ENCODE measurements at places on chromosomes 1 and 21.
A peak's percentile ranks its signal among the peaks of the same experiment; 100 is the strongest.

DNA sequence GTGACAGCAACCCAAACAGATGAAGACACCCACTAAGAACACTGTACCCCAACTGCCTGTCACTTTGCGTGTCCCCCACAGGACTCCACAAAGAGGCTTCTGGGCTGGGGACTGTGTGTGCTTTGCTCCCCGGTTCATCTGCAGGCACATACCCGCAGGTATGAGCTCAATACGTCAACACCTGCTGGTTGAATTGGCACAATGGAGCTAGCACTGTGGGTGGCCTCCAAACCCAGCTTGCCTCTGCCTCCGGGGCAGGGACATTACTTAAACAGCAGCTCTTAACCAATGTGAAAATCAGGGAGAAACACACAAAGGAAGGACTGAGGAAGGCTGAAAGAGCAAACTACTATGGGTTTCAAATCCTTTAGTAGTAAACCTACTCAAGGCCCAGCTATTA lies 140.2 kb upstream of the TIAM1 start:
- DNase-seq: no peak

- DNase-seq: no peak
Measured at GRCh38 chr1:55735106-55735505, 519.9 kb upstream of the USP24 start.

GRCh38 chr1:975896-976683 lies 5.8 kb downstream of the PERM1 start:
- peak; percentile 44 for DNase-seq

DNA sequence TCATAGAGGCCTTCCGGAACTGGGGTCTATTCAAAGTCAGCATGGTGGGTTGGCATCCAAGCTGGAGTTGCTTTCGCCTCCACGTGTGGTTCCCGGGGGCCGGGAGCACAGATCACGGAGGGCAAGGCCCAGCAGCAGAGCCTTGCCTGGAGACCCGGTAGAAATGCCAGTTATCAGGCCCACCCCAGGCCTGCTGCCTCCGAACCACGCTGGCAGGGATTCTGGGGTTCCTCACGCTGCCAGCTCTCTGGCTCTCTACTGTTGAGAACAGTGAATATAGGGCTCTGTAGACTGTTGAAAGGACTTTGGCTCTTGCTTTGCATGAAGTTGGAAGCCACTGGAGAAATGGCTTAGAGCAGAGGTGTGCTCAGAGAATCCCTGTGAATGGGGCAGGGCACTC lies 127.5 kb downstream of the RIPK4 start:
- DNase-seq: no peak

- no peak for DNase-seq
Measured at GRCh38 chr1:58459911-58460310, 86.6 kb downstream of the OMA1 start.

DNA sequence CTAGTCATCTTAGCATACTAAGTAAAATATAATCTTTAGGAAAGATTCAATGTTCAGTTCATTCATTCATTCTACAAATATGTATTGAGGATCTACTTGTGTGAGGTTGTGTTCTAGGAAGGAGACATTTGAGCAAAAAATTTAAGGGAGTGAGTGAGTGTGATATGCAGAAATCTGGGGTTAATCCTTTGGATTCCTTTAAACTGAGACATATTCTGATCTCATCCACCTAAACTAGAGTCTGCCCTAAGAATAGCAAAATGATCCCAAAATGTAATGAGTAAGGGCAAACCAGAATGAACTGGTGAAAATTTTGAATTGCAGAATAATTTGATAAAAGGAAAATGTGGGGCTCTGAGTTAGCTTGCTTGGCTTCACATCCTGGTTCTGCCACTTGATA lies 8.6 kb downstream of the UBE2U start:
- no peak for DNase-seq

DNA sequence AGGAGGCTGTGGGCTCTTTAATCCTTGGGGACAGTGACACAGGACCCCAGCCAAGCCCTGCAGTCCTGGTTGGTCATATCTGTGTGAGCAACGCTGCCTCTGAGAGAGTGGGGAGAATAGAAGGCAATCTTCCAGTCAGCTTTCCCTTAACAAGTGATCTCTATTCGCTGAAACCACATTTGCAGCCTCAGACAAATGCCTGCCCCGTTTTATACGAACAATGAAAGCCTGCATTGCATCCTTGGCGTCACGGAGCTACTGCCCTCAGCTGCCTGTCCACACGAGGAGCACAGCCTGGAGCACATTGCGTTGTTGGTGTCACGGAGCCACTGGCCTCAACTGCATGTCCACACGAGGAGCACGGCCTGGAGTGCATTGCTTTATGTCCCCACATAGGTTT lies 150.2 kb upstream of the ARHGEF16 start:
- no peak for DNase-seq

DNA sequence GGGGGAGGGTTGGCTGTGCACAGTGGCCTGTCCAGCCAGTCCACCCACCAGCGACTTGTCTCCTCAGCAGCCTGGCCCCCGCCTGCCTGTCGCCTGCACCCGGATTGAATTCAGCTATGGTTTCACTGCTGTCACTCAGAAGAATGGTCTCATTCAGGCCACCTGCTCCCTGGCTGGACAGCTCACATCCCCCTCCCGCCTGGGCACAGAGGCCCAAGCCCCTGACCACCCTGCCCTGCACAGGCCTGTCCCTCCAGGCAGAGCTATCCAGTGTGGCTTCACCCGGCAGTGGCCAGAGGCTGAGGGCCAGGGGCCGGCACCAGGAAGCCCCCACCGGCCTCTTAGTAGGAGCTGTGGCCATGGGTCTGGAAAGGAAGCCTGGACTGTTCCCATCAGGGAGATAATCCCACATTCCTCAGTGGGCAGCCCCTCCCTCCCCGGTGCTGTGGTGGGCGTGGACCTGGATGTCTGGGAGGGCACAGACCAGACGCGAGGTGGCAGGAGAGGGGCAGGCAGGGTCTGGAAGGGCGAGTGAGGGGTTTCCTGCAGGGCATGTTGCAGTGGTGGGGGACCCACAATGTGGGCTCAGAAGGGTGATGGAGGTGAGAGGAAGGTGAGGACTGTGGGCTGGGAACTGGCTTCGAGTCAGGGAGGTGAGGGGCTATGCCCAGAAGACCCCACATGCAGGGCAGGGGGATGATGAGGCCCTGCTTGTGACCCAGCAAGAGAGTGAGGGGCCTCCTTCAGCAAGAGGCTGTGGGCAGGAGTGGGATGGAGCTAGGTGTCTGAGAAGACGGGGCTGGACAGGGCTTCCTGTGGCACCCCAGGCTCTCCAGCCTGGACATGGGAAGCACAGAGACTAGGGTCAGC lies 30.4 kb downstream of the WNT9A start:
- DNase-seq: no peak

DNA sequence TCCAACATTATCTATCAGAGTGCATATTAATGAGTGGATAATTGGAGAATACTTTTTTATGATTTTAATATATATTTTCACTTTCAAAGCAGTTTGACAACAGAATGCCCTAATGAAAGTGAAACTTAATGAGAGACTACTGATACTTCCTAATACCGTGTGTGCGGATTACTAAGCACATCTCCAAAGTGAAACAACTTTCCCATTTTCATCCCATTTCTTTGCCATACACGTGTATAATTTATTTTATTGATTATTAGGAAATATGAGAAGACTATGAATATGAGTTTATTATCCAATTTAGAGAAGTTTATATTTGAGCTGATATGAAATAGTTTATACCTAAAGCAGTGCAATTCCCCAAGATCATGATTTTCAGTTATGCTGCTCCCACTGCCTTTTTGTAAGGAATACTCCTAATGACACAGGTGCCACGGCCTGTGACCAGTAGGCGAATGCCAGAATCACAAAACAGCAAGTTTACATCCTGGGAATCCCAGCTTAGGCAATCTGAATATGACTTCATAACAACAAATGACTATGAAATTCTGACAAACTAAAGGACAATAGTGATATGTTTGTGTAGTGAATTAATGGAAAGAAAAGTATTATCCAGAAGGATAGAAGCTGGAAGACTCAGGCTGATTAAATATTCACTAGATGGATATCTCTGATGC lies 202.9 kb downstream of the NCAM2 start:
- no peak for DNase-seq

GRCh38 chr1:60886793-60887331 lies 195.5 kb upstream of the NFIA start:
- no peak for DNase-seq

GRCh38 chr1:113917400-113918082 lies 11.6 kb upstream of the HIPK1 start:
- DNase-seq: no peak

GRCh38 chr1:113205980-113206766 lies 133.2 kb downstream of the LRIG2 start:
- DNase-seq: no peak

DNA sequence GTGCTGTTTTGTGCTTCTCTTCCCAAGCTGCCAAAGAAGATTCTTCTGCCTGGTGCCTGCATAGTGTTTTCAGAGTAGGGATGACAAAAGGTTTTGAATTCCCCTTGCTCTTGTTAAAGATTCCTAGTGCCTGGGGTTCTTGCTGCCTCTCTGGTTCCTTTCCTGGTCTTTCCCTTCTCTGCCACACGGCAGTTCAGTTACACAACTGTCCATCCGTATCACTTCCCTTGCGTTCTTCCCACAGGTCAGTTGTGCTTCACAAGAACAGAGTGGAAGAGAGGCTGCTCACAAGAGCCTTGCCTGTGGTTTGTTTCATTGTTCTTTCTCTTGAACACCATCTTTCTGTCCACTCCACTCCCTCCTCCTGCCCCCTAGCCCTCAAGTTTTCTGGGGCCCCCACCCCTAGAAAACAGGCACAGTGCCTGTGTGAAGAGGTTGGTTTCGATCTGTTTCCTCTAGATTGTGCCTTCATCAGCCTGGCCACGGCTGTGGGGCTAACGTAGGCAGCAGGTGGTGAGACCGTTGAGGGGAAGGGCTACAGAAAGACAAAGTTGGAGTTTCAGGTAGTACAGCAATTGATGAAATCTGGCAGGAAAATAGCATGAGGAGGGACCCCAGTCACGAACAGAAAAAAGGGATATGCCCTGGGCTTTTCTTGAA lies 5.8 kb downstream of the VASH2 start:
- DNase-seq: no peak

DNA sequence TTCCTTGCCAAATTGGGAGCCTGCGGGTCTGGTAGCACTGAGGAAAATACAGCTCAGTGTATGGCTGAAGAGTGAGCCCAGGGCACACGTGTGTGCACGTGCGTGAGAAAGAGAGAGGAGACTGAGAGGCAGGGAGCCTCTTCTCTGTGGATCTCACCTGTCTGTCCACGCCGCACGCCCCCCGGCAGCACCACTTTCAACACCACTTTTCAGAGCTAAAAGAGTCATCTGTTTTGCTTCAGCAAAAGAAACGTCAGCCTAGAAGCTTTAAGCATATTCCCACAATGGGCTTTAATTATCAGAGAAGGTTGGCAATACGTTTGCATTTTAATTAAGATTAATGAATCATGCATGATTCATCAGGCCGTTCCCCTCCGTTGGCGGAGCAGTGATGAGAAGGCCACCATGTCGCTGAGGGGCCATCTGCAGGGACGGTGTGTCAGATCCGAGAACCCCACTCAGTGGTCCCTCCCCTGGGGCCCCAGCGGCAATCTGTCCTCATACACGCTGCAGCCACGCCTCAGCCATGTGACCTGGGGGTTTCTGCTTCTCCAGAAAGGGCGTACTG lies 56.8 kb downstream of the SIK1 start:
- peak; percentile 17 for DNase-seq

DNA sequence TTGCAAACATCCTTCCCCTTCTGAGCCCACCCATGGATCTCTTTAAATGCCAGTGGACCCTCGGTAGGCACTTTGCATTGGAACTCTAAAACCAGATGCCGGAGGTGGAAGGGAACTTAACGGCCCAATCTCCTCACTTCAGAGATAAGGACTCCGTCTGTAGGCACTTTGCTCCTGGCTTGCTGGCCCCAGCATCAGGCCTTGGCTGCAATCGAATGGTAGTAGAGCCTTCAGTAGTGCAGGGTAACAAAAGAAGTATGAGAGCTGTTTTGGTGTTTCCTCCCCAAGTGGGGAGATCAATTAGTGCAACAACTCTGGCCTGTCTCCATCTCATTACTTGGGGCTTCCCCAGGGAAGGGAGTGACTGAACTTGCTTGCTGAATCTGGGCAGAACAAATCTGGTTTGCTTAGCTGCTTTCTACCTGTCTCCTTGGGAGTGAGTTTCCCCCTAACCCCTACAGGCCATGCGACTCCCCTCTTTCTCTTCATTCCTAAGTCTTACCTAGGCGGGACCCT lies 70.8 kb downstream of the TENT5C start:
- DNase-seq: no peak

GRCh38 chr1:15064217-15064929 lies 89.2 kb upstream of the TMEM51 start:
- DNase-seq: no peak

GRCh38 chr21:42338729-42339715 lies 11.8 kb downstream of the TFF2 start:
- peak; percentile 29 for DNase-seq

DNA sequence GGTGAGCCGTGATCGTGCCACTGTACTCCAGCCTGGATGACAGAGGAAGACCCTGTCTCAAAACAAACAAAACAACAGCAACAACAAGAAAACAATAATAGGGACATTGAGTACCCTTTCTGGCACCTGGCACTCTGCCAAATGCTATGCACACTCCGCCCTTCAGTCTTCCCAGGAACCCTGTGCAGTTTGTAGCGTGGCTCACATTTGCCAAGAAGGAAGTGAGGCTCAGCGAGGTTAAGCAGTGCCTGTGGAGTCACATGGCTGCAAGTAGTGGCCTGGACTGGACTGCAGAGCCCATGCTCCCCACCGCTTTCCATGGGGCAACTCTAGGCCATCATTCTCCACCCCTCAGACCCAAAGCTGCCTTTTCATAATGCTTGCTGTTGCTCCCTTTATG lies 5.3 kb upstream of the EVA1B start:
- DNase-seq: no peak

DNA sequence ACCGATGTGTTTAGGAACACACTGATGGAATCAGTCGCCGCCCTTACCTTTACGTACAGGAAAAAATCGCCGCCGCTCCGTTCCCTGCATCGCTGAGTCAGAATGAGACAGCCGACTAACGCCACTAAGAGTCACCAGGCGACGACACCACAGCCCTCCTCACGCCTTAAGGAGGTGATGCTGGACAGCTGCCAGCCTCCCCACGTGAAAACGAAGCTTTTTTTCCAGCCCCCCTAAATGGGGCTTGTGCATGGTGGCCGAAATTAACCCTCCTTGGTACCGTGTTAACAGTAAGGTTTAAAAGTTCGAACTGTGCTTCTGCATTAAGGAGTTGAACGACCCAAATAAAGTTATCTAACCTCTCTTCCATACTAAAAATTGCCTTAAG lies 511 bp downstream of the DNTTIP2 start:
- DNase-seq: peak; percentile 77

DNA sequence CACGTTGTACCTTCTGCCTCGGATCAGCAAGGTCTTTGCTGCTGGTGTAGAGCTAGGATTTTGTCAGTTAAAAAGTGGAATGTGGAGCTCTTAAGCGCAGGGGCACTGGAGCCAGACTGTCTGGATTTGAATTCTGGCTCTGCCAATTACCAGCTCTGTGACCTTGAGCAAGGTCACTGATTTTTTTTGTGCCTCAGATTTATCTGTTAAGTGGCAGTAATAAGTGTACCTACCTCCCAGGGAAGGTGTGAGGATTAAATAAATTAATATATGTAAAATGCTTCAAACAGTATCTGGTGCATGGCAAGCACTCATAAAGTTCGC lies 40.3 kb downstream of the UBE2U start:
- no peak for DNase-seq
